Endothelial cell of coronary artery (primary cell): ENCODE measurements at places on chromosomes 1 and 21. TPM values are rescaled to one million over a fixed set of nuclear protein-coding genes. Genes with fewer than 3 reads are reported as not detected.

The ENAH gene
- total RNA-seq, result 64.1 and 104 TPM in 2 replicates

The PHC2 gene
- total RNA-seq, result 69.1 and 70.7 TPM in 2 replicates

The SLC30A2 gene
- not detected in 2 replicates for total RNA-seq

The SUSD4 gene
- total RNA-seq, result under 0.01 TPM in 1 of 2 replicates, not detected in the other

The OR2L13 gene
- not detected in 2 replicates for total RNA-seq

The PALMD gene
- 71.6 and 82.1 TPM in 2 replicates for total RNA-seq

The ANXA9 gene
- not detected in 2 replicates for total RNA-seq

The SFT2D2 gene
- total RNA-seq, result 29.2 and 34.6 TPM in 2 replicates

The MPC2 gene
- total RNA-seq, result 18.0 and 23.5 TPM in 2 replicates

The PCP4L1 gene
- not detected in 2 replicates for total RNA-seq

The ERO1B gene
- total RNA-seq, result 0.90 and 2.4 TPM in 2 replicates

The TNFRSF1B gene
- total RNA-seq, result 14.7 and 17.0 TPM in 2 replicates

The CHI3L1 gene
- 0.09 TPM in 1 of 2 replicates, not detected in the other for total RNA-seq

The GSTM4 gene
- total RNA-seq, result 1.7 and 3.3 TPM in 2 replicates

The CELA3A gene
- 0.09 TPM in 1 of 2 replicates, not detected in the other for total RNA-seq

The PLPPR5 gene
- total RNA-seq, result not detected in 2 replicates

The SAMD13 gene
- total RNA-seq, result 1.7 TPM in 2 replicates

The HSD11B1 gene
- 2.7 TPM in 1 of 2 replicates, not detected in the other for total RNA-seq

The KRTAP13-2 gene
- total RNA-seq, result not detected in 2 replicates

The CLDN17 gene
- total RNA-seq, result not detected in 2 replicates

The EPHA2 gene
- total RNA-seq, result 110 and 142 TPM in 2 replicates
